ENCODE measurements at places on chromosomes 2 and 18. TPM values are rescaled to one million over a fixed set of nuclear protein-coding genes. Genes with fewer than 3 reads are reported as not detected.

Gene FBXO15
- total RNA-seq = 3.0 TPM

- no peak for DNase-seq
These were observed 996 bp downstream of the PTCD3 start for GRCh38 chr2:86107031-86107430.

Gene ATP5MC3
- total RNA-seq = 47.9 TPM

- no peak for DNase-seq
These were observed 287.2 kb downstream of the CYP26B1 start for GRCh38 chr2:71860381-71860926.

GRCh38 chr2:207704671-207705070 is 6.8 kb upstream of the CCNYL1 start:
- no peak for DNase-seq

Gene TYW5
- 9.1 TPM for total RNA-seq

DNA sequence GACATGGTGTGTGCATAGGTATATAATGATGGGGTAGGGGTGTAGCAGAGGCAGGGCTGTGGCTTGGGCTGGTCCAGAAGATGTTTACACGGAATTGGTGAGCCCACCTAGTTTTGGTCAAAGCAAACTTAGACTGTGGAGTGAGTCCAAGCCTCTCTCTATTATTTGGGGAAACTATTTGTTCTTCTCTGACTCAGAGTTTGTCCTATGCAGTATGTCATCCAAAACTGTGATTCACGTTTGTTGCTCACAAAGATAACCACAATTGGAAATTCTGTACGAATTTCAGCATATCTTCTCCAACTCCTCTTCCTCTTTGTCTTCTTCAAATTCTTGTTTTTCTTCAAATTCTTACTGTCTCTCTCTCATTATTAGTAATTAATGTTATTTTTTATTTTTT is 292.9 kb downstream of the XIRP2 start:
- no peak for DNase-seq

DNA sequence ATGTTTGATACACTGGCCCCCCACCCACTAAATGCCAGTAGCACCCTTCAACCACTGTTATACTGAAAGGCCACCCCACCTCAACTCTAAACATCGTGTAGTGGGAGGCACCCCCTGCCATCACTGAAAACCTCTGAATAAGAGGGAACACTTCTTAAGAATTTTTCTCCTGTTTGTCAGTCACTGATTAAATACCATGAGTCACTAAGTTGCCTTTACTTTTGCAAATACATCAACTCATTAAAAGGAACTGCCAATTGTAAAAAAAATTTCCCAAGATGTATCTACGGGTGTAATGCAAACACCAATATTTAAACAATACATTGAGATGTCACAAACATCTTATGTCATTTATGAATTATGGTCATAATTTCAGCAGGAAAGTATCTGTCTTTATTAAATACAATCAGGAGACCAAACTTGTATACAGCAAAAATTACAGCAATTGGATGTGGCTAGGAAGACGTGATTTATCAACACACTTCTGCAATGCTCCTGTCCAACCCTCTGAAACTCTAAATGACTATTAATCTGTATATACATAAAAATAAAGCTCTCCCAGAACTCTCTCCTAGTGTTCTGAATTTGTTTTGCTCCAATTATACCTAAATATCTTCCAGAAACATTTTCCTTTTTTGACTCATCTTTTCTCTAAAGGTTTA is 144.1 kb upstream of the STK17B start:
- DNase-seq = no peak

- no peak for DNase-seq
These were observed 17.3 kb downstream of the CIB4 start for GRCh38 chr2:26623541-26624495.

DNA sequence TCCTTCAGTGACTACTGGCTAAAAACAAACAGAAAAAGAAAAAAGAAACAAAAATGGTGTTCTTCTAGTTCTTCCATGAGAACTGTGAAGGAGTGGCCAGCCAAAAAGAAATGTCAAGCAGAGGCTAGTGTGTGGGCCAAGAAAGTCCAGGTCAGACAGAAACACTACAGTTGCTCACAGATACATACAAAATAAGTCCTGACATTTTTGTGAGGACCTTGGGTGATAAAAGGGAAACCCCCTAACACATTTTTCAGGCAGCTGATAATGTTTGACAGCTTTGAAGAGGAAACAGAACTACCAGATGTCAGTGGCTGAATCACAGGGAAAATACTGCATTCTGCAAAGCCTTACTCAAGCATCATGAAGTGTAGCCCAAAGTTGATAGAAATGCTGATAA is 28.1 kb downstream of the ARHGAP25 start:
- DNase-seq = no peak

- no peak for DNase-seq
These were observed 140.5 kb downstream of the ASB1 start for GRCh38 chr2:238567067-238567855.

DNA sequence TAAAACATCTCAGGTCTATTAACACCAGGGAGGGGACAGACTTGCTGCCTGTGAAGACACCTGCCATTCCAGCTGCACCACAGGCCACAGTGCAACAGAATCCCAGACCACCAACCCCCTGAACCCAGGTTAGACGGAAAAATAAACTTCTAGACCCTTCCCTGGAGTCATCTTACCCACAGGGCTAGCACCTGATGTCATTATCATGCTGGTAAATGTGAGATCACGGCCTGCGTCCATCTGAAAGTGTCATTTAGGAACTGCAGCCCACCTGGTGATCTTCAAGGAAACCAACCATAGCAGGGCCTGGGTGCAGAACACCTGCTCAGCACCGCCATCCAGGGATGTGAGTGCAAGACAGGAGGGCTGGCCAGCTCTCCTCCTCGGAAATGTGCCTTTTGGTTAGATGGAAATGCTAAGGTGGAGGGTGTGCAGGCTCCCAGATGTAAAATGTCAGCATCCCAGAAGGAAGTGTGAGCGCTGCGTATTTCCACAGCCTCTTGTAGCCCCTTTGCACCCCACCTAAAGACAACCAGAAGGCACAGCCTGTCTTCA is 80.8 kb downstream of the PTGR3 start:
- no peak for DNase-seq

GRCh38 chr2:197591339-197592072 is 75.6 kb downstream of the MOB4 start:
- DNase-seq = no peak

Gene CTAGE1
- total RNA-seq = not detected

DNA sequence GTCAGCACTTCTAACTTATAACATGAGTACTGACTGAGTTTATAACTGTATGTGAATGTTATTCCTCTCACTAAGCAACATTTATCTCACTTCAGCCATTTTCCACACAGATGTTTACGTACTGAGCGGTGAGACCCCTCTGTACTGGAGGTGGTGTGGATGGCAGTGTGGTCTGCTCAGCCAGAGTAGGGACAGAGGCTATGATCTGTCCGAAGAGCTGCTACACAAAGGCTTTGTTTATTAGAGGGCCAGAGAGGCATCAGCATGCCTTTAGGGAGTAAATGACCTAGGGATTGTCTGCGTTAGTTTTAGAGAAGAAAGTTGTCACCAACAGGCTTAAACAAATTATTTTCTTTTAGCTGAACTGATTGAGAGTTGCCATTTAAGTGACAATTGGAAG is 23.2 kb upstream of the TACR1 start:
- DNase-seq = no peak

GRCh38 chr18:44473394-44474066 is 207.2 kb upstream of the SETBP1 start:
- DNase-seq = no peak

Gene TMX3
- 111 TPM for total RNA-seq

- no peak for DNase-seq
These were observed 4.8 kb upstream of the CDC42EP3 start for GRCh38 chr2:37676274-37676673.

Gene SCG2
- not detected for total RNA-seq

DNA sequence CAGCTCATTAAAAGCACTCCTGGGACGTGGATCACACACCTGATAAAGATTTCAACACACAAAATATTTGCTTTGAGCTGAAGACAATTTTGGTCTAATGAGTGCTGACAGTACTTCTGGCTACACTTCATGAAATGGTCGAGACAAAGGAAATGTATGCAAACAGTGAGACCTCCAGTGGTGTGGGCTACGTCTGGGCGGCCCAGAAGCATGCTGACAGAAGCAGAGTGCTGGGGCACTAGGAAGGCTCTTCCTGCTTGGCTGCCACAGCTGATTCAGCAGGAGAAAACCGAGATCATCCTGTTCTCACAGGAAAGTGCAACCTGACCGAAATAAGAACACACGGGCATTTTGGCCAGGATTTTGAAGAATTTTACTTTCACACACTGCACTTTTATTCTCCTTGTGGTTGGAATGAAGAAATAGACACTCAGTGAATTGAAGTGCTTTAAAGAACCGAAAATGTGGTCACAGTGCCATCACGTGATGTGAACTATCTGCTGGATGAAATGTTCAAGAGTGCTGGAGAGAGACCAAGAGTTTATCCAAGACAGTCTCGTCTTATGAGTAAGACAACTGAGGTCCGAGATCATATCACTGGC is 149.5 kb downstream of the CCBE1 start:
- no peak for DNase-seq

Gene RIF1
- total RNA-seq = 99.6 TPM

- DNase-seq = no peak
These were observed 8.7 kb downstream of the TYMS start for GRCh38 chr18:666177-666576.

Gene GKN2
- total RNA-seq = not detected

Gene ARHGEF33
- total RNA-seq = 5.9 TPM

Gene STAT4
- 2.3 TPM for total RNA-seq

Gene CCBE1
- total RNA-seq = 1.5 TPM

GRCh38 chr2:88176352-88176984 is 6.3 kb downstream of the THNSL2 start:
- no peak for DNase-seq

DNA sequence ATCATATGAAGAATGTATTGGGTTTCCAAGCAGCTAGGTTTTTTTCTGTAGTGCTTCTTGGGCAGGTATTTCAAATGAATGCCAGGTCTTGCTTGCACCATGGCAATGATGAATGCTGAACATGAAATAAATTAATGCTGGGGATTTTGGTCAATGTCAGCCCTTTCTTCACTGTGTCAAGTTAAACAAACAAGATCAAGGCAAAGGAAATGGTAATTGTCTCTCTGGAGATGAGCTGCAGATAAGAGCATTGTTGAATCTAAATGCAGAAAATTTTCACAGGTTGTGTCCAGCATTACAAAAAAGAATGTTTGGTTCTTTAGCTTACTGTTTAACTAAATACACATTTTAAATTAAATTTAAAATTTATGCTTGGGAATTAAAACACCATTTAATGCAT is 144.3 kb downstream of the GPD2 start:
- DNase-seq = no peak

DNA sequence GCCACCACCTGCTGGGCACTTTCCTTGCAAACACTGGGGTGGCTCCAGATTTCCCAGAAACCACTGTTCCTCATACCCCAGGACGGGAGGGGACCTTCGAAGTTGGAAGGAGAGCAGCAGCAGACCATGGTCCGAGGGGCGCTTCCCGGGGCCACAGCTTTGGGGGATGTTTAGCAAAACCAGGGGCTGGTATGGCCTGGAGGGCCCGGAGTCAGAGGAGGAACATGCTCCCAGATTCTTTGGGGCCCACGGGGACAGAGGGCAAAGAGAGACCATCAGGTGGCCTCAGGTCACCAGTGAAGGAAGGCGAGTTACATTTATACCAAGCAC is 25.3 kb downstream of the HS6ST1 start:
- no peak for DNase-seq

- no peak for DNase-seq
These were observed at the start of gene CPLX4 for GRCh38 chr18:59318460-59319050. Gene CPLX4 (minus strand): TSS chr18:59318649. CDS start chr18:59318462, 187 bp downstream.

- no peak for DNase-seq
These were observed 4.2 kb downstream of the IL1RN start for GRCh38 chr2:113131352-113132185.

GRCh38 chr18:59690996-59691395 is 6.2 kb downstream of the CCBE1 start:
- no peak for DNase-seq

DNA sequence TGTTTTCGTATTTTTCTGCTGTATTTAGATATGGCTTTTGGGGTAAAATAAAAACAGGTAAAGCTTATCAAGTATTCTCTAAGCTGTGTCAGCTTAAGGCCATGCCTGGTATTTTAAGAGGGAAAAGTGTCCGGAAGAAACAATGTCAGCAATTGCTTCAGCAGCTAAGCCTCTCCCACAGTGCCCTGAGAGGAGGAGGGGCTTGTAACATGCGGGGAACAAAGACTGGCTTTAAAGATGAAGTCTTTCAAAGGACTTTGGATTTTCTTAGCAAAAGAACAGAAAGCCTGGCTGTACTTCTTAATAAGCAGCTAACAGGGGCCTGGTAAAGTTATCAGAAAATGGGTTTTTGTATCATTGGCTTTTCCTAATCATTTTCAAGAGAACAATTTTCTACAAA is 102.8 kb downstream of the PXDN start:
- DNase-seq = no peak

GRCh38 chr2:201257956-201258665 is 2.2 kb upstream of the CASP8 start:
- DNase-seq = peak; percentile 43
